Erythroblast (primary cell): ENCODE measurements at places on chromosomes 11 and 22.

DNA sequence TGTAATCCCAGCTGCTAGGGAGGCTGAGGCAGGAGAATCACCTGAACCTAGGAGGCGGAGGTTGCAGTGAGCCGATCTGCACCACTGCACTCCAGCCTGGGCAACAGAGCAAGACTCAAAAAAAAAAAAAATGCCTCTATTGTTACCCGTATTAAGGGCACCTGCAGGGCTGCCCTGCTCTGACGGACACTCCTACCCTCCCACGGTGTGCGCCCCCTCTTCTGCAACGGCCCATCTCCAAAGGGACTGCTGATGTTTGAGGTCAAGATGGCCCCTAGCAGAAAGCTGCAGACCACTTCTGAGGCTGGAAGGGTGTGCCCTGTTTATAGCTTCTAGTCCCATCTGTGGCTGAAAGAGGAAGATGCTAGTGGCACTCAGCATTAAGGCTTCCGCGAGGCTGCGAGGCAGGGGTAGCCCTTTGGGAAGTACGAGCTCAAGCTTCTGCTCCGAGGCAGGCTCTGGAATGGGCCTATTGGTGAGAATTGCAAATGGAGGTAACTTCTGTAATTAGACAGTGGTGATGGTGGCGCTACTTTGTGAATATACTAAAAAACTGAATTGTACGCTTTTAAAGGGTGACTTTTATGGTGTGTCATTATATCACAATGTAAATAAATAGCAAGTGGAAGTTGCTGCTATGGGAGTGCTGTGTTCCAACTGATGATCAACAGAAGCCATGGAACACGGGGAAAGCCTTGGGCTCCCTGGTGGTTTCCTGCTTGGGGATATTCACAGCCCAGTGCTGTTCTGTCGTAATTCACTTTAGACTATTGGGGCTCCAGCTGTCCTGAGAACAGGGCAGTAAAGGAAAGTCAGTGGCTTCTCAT, 24.3 kb downstream of the ARFGAP2 start:
- DNase-seq = no peak

GRCh38 chr11:116712428-116712827, 60.4 kb downstream of the BUD13 start:
- no peak for DNase-seq

DNA sequence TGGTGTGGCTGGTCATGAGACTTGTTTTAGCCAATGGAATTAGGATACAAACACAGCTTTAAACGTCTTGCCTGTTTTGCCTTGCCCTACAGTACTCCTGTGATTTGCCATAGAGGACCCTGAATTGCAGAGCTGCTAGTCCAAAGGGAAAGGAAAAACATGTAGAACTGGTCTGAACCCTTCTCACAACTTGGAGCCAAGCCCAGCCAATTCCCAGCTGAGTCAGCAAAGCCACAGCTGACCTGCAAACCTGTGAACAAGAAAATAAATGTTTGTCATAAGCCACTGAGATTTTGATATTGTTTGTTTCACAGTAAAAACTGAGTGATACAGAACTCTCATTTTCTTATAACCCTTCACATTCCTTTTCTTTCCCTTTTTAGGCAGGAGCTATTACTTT, 360.5 kb upstream of the API5 start:
- no peak for DNase-seq

- no peak for DNase-seq
Observed at GRCh38 chr11:13302420-13302958, 24.9 kb downstream of the BMAL1 start.

DNA sequence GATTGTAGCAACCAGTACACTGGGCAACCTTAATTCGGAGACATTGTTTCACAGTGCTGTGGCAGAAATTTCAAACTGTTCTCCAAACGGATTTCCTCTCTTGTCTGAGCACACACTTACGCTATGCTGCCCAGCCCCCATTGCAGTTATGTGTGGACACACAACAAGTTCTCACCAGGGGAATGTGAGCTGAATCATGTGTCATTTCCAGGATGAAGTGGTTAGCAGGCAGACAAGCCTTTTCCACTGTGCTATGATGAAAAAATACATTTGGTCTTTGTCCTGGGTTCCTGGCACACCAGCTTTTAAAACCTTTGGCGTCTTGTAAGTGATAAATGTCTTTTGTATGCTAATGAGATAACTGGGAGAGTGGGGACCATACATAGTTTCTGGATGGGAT, 46.9 kb upstream of the SYT9 start:
- no peak for DNase-seq

DNA sequence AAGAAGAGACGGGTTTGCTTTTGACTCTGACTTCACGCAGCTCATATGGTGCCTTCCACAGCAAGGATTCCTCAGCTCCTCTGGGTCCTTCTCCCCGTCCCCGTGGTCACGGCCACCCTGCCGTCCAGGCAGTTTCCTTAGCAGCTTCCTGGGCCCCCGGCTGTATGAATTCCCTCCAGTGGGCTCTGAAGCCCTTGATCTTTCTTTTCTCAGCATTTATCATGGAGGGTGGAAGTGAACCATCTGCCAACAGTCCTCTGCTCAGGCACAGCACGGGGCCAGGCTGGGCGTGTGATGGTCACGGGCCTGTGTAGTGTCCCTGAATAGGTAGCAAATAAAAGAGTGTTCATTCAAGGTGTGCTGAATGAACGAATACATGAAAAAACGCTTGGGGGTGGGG, 782.4 kb downstream of the BRD1 start:
- DNase-seq = no peak

DNA sequence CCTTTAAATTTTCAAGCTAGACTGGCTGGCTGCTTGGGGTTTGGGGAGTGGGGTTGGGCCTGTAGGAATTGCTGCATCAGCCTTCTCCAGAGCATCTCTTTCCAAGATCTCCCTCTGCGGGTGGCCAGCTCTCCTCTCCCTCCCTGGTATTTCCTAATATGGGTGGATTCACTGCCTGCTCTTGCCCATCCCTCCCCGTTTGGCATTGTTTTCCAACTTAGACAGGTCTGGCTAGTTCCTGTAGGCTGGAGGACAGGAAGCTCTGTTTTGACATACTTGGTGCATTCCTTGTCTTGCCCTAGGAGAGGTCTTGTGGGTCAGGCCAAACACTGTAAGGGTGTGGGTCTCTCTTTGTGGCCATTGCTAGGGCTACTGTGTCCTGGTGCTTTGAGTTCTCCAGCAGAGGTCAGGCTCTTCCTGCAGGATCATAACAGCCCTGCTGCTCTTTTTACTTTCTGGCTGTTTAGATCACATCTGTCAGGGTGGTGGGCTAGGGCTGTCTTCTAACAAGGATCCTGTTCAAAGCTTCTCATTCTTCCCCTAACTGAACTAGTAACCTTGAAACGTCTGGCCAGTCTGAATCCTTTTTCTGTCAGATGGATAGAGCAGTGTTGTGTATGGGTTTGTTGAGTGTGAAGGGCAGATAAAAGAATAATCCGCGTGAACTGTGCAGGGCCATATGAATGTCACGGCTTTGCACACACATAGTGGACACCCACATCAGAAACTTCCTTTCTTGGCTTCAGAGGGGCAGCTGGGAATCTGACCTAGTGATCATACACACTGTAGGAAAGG, 18.3 kb upstream of the MICALL1 start:
- peak; percentile 30 for DNase-seq

- peak; percentile 5 for DNase-seq
Observed at GRCh38 chr11:88414385-88414861, 76.9 kb upstream of the CTSC start.

DNA sequence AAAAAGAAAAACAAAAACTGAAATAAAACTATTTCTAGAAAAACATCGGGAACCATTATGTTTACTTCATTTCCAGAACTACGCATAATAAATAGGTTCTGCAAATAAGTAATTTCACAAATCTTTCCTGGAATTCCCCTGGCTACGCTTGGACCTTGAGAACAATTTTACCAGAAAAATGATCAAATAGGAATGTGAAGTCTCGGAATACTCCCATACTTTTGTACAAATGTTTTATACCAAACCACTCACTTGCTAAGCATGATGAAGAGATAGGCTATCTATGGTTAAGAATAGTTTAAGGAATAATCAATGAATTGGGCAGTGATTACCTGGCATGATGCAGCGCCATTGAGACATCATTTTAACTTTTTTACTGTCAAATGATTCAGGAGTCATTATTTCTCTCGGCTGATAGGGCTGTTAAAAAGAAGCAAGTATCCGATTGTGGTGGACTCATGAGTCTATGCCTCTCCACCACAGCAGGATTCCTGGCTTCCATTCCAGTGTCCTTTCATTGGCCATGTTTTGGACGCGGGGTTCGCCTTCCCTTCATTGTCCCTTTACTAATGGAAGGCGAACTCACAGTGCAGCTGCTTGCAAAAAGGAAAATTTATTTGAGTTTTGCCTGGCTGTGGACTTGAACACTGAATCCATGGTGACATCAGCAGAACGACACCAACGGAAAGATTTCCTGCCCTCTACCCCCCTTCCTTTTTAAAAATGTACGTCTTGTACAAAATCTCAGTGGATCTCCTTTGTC, 39.9 kb upstream of the BLID start:
- no peak for DNase-seq

DNA sequence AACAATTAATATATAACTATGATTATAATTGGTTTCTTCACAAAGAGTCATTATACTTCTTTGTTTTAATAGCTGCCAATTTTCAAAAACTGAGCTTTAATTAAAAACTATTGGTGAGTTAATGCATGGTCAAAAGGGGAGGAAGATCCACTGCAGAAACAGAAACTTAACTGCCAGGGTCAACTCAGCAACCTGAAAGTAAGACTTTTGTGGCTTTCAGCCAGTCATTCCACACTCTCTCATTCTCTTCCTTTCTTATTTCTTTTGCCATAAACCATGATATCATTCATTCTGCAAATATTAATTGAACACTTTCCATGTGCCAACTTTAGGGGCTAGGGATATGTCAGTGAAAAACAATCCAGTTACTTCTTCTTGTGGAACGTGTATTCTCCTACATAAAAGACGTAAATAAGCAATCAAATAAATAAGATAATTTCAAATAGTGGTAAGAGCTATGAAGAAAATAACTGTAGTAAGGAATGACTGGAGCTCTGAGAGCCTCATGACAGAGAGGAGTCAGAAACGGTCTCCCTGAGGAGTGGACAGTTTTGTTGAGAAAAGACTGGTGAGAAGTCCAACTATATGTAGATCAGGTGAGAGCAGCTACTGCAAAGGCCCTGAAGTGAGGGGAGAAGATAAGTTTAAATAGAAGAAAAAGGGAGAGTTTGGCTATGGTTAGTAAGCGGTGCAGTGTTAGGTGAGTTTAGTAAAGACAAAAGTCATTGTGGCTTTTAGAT, 130.5 kb downstream of the GRIA4 start:
- DNase-seq = no peak

GRCh38 chr11:65032216-65032615, 5.0 kb downstream of the SNX15 start:
- DNase-seq = no peak

- no peak for DNase-seq
Observed at GRCh38 chr22:41768430-41768829, 32.0 kb upstream of the CCDC134 start.

- DNase-seq = no peak
Observed at GRCh38 chr11:101555366-101555765, 28.4 kb downstream of the TRPC6 start.

DNA sequence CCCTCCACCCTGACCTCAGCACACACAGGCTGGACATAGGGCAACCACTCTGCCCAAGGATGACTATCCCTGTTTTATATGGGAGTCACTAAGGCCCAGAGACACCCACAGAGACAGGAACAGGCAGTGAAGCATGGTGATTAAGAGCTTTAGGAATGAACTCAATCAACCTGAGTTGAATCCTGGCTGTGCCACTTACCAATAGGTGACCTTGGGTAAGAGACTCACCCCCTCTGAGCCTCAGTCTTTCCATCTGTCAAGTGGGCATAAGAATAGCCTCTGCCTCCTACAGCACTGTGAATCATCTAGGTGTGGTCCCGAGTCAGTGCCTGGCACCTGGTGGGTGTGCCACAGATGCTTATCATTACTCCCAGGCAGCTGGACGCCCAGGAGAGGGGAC, 6.8 kb downstream of the CRYBB1 start:
- DNase-seq = peak; percentile 22

DNA sequence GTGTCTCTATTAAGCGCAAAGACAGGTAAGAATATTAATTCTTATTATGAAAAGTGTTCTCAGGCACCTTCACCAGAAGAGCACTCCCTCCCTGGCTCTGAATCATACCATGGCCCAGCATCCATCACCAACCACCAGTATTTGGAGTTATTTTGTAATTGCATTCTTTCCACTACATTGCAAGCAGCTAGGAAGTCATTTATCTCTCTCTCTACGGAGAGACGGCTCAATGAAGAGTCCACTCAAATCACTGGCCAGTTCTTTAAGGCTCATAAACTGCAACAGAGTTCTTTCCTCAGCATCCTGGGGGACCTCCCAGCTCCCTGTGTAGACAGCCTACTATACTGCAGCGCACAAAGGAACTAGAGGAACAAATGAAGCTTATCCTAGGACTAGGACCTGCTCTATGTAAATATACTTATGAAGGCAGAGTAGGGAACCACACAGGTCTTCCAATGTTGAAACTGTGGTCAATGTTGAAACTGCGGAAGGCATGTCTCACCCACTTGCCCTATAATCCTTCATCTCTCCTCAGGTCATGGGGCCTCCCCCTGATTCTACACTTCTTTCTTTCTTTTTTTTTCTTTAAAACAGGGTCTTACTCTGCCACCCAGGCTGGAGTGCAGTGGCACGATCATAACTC, 63.4 kb downstream of the AAMDC start:
- no peak for DNase-seq

DNA sequence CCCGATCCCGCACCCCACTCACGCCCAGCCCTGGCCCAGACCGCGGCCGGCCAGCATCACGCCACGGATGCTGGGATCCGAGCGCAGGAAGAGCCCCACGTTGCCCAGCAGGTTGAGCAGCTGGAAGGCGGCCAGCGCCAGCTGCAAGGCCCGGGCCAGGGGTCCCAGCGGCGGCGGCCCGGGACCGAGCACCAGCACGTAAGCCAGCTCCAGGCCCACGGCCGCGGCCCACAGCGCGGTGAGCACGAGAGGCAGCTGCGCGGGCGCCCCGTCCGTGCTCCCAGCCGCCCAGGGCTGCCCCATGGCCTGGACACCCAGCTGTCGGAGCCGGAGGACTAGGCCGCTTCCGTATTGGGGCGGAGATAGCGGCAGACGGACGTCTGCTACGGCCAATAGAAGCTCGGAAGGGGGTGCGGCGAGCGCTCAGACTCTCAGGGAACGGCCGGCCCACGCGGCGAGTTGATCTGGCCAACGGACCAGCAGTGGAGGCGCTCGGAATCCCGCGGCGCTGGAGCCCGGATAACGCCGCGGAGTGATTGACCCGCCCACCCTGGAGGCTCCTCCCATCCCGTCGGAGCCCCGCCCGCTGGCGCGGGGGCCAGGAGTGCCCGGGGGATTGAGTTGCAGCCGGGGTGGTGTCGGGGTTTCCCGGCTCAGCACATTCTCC, at the start of gene ZDHHC24:
ZDHHC24 (minus strand) TSS at position 348 of the 667 bp plus-strand sequence; CDS start at position 303, 45 bp downstream.
- DNase-seq = peak; percentile 95

DNA sequence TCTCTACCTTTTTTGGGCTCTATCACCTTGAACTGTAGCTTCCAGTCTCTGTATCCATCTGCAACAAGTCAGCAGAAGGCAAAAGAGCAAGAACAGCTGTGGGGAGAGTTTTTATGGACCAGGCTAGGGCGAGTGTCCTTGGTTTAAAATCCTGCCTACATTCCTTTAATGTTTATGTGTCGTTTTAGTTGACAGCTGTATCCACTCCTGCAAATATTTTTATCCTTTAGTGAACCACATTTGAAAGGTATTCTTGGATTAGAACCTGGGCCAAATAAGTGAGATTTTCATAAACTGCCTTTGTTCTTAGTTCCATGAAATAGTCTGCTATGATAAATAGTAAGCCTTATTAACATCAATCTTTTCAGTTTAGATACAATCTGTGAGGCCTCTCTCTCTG, 712.2 kb downstream of the ETS1 start:
- no peak for DNase-seq

- no peak for DNase-seq
Observed at GRCh38 chr11:69892986-69893555, 73.9 kb upstream of the FGF3 start.

- DNase-seq = no peak
Observed at GRCh38 chr11:105158436-105158835, 18.9 kb upstream of the CARD18 start.
